Omental fat pad (tissue), 4 donors: ENCODE measurements at places on chromosomes 1 and 21.
A peak's percentile ranks its signal among the peaks of the same experiment; 100 is the strongest.

DNA sequence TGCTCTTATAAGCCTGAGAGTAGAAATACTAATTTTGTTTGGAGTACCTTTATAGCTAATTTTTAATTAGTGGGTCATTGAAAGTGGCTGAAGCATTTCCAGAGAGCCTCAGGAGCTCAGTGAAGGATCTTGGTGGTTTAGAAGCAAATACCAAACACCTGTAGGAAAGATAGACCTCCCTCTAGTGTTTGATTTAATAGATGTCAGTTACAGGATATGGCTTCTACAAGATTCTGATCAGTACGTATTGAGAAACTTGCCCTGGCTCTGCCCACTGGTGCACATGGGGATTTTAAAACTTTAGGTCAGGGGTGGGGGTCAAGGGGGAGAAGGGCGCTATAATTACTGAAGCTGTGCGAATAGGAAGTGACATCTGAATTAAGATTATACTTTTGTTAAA lies 122.2 kb downstream of the POU2F1 start:
- DNase-seq, result no peak

DNA sequence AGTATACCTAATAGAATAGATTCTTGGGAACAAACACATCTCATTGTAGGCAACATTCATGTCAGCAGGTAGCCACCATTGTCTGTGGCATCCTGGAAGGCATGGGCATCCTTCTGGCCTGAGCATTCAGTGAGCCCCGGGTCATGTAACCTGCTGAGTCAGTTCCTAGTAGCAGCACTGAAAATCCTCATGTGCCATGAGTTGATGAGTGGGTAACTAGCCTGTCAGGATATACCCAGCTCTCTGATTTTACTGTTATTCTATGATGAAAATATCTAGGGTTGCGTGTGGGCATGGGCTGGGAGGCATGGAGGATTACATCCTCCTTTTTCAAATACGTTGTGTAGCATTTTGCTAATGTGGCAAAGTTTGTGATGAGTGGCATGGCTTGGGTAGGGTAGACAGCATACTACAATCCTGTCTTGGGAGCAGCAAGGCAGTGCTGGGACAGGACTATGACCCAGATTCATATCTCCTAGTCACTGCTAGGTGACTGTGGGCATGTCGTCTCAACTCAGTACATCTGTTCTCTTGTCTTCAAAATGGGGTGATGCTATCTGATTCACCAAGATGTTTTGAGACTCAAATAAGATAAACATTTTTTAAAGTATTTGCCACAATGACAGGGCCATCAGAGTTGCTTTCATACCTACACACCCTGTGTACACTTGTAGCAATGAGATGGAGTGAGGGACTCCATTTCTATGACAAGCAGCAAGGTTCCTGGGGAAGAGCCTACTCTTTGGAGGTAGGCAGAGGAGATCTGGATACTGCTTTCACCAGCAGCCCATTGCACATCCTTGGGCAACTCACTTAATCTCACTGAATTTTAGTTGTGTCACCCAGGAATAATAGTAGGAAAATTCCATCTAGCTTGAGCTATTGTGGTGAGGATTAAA lies 62.5 kb downstream of the CD58 start:
- DNase-seq, result no peak

DNA sequence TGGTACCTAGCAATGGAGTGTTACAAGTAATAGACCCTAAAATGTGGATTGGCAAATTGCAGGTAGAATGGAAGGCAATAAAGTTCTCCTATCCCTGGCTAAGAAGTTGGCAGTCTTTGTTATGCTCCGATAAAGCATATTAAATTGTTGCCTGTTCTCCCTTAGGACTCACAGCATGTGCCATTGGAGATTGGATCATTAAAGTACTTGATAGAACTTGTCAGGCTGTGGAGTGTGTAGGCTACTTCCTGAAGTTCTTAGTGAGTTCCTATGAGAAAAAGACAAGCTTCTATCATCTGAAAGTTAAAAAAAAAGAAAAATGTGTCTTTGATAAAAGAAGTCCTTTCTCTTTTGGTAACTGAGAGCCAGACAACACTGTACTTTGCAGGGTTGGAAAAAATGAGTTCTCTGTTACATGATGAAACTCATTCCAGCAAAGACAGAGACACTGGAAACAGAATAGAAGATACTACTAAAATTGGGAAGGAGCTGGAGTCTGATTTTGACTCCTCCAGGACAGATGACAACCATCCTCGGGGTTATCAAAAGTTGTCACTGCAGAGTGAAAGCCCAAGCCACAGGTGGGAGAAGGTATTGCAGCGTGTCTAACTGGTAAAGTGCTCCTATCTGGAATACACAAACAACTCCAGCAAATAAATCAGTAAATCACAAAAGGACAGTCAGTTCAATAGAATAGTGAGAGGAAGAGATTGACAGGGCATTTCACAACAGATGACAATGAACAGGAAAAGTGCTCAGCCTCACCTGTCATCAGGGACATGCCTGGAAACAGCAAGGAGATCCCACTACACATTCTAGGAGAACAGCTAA lies 87.5 kb upstream of the WDR26 start:
- no peak for DNase-seq

DNA sequence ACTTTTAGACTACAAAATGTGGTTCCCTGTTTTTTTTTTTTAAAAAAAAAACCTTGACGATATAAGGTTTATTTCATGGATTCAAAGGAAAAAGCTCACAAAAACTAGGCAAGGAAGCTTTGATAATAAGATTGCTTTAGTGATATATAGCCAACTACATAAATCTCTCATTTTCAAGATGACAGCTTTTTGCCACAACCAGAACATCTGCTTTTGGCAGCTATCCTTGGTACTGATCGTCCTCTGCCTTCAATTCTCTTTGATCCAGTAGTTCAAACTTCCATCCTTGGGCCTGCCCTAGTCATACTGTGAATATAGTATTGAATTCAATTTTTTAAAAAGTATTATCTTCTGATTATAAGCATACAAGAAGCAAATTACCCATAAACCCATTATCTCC lies 72.9 kb upstream of the CD53 start:
- DNase-seq, result no peak

- DNase-seq, result no peak
Measured at GRCh38 chr21:37061926-37062592, 10.8 kb downstream of the PIGP start.

- no peak for DNase-seq
Measured at GRCh38 chr1:63307196-63307794, 15.1 kb upstream of the FOXD3 start.

- no peak for DNase-seq
Measured at GRCh38 chr1:221725735-221726672, 15.9 kb downstream of the DUSP10 start.

- DNase-seq, result no peak
Measured at GRCh38 chr1:176656257-176656995, 193.5 kb downstream of the PAPPA2 start.

DNA sequence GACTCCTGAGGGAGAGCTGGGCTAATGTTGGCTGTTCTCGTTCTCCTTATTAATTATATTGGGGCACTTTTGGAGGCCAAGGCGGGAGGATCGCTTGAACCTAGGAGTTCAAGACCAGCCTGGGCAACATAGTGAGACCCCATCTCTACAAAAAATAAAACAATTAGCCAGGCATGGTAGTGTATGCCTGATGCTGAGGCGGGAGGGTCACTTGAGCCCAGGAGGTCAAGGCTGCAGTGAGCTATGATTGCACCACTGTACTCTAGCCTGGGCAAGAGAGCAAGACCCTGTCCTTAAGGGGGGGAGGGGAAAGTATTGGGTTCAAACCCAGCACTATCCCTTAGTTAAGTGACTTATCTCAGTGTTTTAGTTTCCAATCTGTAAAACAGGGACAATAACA lies 70.0 kb upstream of the NBPF3 start:
- no peak for DNase-seq

- DNase-seq, result peak; percentile 85
Measured at GRCh38 chr1:151945725-151946722, 36.7 kb upstream of the THEM4 start.

GRCh38 chr1:176205332-176205914 lies 1.7 kb downstream of the COP1 start:
- DNase-seq, result no peak

- DNase-seq, result no peak
Measured at GRCh38 chr1:31502926-31503511, 73.3 kb upstream of the TINAGL1 start.
